ENCODE measurements at places on chromosomes 6 and 20.

DNA sequence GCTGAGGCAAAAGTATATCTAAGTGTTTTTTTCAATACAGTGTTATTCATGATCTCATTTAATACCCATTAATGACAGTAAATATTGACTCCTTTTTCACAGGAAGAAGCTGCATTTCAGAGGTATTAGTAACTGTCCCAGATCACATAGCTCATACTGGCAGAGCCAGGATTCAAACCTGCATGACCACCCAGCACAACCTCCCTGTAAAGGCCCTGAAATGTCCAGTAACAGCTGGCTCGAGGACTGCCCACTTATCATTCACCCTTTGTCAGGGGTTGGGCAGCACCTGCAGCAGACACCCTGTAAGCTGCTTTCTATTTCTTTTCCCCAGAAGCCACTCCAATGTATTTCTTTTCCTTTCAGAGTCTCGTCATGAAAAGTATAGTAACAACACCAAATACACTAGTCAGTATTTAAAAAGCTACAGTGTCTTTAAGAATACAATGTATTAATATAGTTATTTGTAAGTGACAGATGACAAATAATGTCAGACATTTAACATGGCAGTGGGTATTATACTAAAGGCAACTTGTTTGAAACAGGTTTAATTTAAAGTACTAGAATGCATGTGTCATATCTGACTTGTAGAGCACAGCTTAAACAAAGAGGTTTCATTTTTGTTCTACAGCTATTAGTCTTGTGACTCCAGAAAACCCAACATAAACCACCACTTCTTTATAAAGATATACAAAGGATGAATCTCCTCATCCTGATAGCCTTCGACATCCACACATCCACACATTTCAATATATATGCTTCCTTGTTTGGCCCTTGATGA, 841.6 kb upstream of the GJE1 start:
- H3K27ac ChIP-seq = no peak overlapping the region
- H3K27me3 ChIP-seq = no peaks in the 10 kb centered on the region
- no peak for DNase-seq
- H3K36me3 ChIP-seq = no peaks in the 10 kb centered on the region

DNA sequence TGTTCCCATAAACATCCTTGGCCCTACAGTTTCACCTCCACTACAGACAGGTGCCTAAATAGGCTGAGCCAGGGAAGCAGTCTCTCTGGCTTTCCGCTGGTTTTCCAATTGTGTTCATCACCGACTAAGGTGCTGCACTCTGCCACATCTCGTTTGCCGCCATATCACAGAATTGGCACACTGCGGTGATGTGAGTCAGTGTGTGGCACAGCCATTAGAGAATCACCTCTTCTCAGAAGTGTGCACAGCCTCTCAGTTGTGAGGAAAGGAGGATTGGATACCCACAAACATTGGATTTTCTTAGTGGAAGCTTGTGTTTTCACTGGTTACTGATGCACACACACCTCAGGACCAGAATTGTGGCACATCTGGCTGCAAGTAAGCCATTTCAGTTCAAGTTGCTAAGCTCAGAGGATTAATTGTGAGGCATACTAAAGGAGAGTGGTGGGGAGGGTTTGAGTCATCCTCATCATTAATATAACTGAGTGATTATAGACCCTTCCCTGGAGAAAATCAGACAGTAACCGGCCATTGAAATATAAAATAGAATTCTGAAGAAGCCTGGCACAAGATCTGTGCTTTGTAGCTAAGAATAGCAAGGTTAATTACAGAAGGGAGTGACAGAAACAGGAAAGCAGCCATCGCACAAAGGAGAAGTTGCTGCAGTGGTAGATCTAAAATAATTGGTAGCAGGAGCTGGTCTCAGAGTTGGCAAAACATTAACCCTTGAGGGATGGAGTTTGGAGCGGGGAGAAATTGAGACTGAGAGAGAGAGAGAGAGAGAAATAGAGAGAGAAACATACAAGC, 506.9 kb downstream of the LMBRD1 start:
- no peaks in the 10 kb centered on the region for H3K4me1 ChIP-seq
- H3K4me3 ChIP-seq = no peak overlapping the region
- H3K36me3 ChIP-seq = no peaks in the 10 kb centered on the region
- H3K27ac ChIP-seq = no peak overlapping the region
- DNase-seq = no peak
- H3K27me3 ChIP-seq = no peaks in the 10 kb centered on the region

GRCh38 chr6:127190552-127190951, 72.1 kb downstream of the RSPO3 start:
- no peaks in the 10 kb centered on the region for H3K4me1 ChIP-seq
- no peak for DNase-seq
- H3K27ac ChIP-seq = no peak overlapping the region
- H3K27me3 ChIP-seq = no peaks in the 10 kb centered on the region
- no peak overlapping the region for H3K4me3 ChIP-seq

- peaks cover 15% of the 10 kb centered on the region for H3K36me3 ChIP-seq
- H3K27ac ChIP-seq = peak overlapping the region; percentile 100
- peaks cover 54% of the 10 kb centered on the region for H3K4me1 ChIP-seq
- peak overlapping the region; percentile 88 for H3K4me3 ChIP-seq
These were observed 188.0 kb upstream of the TAB2 start for GRCh38 chr6:149129371-149130077.

- peaks cover 38% of the 10 kb centered on the region for H3K4me1 ChIP-seq
- no peaks in the 10 kb centered on the region for H3K27me3 ChIP-seq
- no peak for DNase-seq
- no peak overlapping the region for H3K27ac ChIP-seq
These were observed 106.4 kb downstream of the RALGAPA2 start for GRCh38 chr20:20606050-20606449.

DNA sequence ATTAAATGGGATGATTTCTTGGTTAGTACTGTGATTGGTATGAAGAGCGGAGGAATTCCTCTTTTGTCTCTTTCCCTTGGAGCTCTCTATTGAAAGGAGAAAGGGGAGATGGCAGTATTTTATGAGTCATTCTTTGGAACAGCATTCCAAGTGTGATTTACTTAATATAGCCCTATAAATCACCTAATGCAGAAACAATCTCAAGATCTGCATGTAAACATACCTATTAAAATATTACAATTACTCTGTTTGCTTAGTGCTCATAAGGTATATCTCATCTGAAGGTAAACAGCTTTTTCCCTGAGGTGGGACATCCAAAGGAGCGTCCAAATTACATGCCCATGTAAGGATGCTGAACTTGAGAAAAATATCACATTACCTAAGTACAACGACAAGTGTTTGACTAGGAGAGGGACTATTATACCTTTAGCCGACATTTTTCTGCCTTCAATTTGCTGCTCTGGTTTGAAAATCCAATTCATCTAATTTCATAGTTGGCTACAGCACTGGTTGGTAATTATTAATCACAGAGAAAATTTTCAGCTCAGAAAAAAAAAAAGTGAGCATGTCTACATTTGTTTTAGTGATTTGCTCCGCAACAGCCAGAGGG, 229.0 kb downstream of the FOXC1 start:
- H3K4me3 ChIP-seq = no peak overlapping the region
- no peaks in the 10 kb centered on the region for H3K27me3 ChIP-seq
- no peak for DNase-seq
- no peaks in the 10 kb centered on the region for H3K36me3 ChIP-seq
- no peak overlapping the region for H3K27ac ChIP-seq

DNA sequence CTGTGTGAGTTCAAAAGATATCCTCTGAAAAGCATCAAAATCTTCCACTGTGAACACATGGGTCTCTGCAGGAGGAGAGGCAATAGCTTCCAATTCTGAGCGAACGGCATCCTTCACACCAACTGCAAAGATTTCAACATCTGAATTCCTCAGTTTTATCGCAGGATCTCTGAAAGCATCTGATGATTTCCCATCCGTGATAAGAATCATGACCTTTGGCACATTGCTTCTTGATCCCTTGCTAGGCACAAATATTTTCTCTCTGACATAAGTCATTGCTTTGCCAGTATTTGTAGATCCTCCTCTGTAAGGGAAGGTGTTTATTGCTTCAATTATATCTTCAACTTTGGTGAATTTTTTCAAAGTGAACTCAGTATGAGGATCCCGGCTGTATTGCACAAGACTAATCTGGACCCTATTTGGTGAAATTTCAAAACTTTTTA, 22.7 kb downstream of the COL12A1 start:
- no peak overlapping the region for H3K4me3 ChIP-seq
- no peak for DNase-seq
- peaks cover 5% of the 10 kb centered on the region for H3K36me3 ChIP-seq
- H3K27ac ChIP-seq = no peak overlapping the region

DNA sequence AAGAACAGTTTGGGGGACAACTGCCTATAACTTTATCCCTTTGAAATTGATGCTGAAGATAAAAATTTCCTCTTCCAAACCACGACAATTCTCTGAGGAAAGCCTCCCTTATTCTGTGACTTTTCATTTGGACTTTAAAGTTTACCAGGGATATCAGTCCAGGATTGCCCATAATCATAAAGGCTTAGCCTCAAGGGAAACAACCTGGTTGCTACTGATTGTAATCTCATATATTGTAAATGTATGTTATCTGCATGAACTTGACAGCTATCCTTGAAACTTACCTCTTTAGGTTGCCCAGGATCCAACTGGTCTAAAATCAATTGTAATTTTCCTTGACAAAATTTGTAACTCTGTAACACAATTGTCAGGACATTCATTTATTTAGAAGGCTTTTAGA, 23.8 kb downstream of the TBC1D32 start:
- no peak overlapping the region for H3K27ac ChIP-seq
- H3K27me3 ChIP-seq = no peaks in the 10 kb centered on the region
- H3K4me3 ChIP-seq = no peak overlapping the region
- no peaks in the 10 kb centered on the region for H3K4me1 ChIP-seq
- DNase-seq = no peak

DNA sequence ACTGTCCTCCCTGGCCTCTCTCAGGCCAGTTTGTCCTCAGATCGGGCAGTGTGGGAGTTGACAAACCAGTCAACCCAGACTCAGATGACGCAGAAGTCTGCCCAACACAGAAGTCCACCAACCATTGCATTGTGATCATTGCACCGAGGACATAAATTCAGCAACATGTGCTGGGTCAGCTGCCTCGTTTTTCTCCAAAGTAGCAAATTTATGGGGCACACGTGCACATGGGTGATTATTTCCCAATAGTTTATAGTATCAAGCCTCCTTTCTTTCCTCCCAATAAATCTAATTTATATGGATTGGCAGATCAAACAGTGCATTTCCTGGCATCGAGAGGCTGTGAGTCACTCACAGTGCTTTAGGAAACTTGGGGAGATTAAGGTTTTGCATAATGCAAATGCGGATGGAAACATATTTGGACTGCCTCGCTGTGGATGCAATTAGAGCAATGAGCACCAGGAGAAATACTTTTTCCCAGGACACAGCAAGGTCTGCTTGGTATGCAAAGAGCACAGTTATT, 413.7 kb upstream of the SULF2 start:
- H3K4me3 ChIP-seq = no peak overlapping the region
- H3K36me3 ChIP-seq = no peaks in the 10 kb centered on the region
- H3K4me1 ChIP-seq = no peaks in the 10 kb centered on the region
- DNase-seq = no peak

DNA sequence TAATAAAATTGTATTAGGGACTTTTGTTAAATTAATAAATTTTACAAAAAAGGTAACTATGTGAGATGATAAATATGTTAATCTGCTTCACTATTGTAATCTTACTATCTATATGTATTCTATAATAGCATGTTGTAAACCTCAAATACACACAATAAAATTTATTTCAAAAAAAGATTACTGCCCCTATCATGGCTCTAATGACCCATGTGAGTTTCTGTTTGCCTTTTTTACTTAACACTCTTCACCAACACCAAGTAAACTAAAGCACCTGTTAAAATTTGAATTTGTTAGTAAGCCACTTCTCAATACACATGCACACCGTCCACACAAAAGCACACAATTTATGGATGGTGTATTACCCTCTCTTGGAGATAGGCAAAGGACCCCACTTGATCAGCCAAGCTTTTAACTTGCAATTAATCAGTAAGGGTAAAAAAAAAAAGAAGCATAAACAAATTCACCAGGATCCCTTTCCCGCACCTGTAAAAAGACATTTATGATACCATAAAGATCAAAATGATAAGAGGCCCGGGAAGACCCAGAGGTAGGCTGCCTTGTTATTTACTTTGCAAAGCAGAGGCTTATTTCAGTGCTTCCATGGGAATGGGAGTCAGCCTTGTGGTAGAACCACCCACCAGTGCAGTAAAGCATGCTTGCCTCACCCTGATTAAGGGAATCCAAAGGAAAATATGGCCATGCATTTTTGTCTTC, 28.6 kb upstream of the PKHD1 start:
- H3K27ac ChIP-seq = no peak overlapping the region
- H3K36me3 ChIP-seq = peaks cover 6% of the 10 kb centered on the region
- no peaks in the 10 kb centered on the region for H3K4me1 ChIP-seq
- H3K27me3 ChIP-seq = peaks cover 27% of the 10 kb centered on the region

GRCh38 chr6:145761584-145761983, 26.3 kb upstream of the EPM2A start:
- no peaks in the 10 kb centered on the region for H3K4me1 ChIP-seq
- DNase-seq = no peak
- H3K27me3 ChIP-seq = peaks cover 3% of the 10 kb centered on the region
- no peaks in the 10 kb centered on the region for H3K36me3 ChIP-seq
- H3K4me3 ChIP-seq = no peak overlapping the region

DNA sequence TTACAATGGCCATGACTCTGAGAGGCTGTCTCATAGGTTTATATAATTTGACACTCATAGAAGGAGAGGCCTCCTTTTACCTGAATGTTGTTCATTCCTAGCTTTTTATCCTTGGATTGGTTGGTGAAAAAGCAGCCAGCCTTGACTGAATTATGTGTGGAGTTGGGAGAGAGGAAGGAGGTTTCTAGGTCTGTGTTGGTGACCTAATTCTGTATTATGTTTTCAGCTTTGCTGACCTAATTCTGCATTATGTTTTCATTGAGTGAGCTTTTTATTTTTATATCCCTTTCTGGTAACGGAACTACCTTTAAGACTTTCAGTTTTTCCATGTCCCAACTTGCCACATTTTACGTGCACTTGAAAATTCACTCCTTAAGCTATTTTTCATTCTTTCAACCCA, 59.1 kb upstream of the RNF144B start:
- no peak for DNase-seq
- H3K27ac ChIP-seq = no peak overlapping the region
- no peaks in the 10 kb centered on the region for H3K36me3 ChIP-seq
- no peak overlapping the region for H3K4me3 ChIP-seq
- H3K4me1 ChIP-seq = no peaks in the 10 kb centered on the region
- H3K27me3 ChIP-seq = peaks cover 7% of the 10 kb centered on the region

DNA sequence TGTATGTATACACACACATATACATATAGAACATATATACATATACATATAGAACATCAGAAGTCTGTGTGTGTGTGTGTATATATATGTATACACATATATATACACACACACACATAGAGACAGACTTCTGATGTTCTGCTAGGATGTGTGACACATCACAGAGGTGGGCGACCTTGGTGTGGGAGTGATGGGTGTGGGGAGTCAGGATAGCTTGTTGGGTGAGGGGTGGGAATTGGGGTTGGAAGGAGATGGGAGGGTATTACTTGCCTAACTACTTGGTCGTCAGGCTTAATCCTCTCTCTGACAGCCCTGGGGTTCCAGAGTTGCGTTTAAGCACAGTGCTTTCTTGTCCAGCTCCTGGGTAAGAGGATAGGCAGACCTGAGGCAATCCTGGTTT, 8.3 kb downstream of the MYO6 start:
- no peaks in the 10 kb centered on the region for H3K36me3 ChIP-seq
- H3K4me1 ChIP-seq = no peaks in the 10 kb centered on the region
- H3K27ac ChIP-seq = no peak overlapping the region
- peaks cover 14% of the 10 kb centered on the region for H3K27me3 ChIP-seq
